CD8-positive, alpha-beta memory T cell (primary cell): ENCODE measurements at places on chromosomes 1 and 21.

GRCh38 chr1:207031632-207032264, 808 bp downstream of the C1orf116 start:
- no peak overlapping the region for H3K4me3 ChIP-seq
- no peak overlapping the region for H3K27ac ChIP-seq
- no peak for DNase-seq
- H3K27me3 ChIP-seq, result no peaks in the 10 kb centered on the region

GRCh38 chr1:227949954-227950734, 2.4 kb upstream of the WNT9A start:
- peaks cover 11% of the 10 kb centered on the region for H3K27me3 ChIP-seq
- no peaks in the 10 kb centered on the region for H3K36me3 ChIP-seq
- no peak overlapping the region for H3K4me3 ChIP-seq
- no peak overlapping the region for H3K27ac ChIP-seq

- no peaks in the 10 kb centered on the region for H3K36me3 ChIP-seq
- no peak within 1 kb of the TSS for H3K27ac ChIP-seq
Observed at GRCh38 chr1:152757747-152758146, at the start of gene KPRP. Gene KPRP, plus strand, starts transcription at chr1:152758025. Its CDS starts 1,564 bp downstream, at chr1:152759589.

DNA sequence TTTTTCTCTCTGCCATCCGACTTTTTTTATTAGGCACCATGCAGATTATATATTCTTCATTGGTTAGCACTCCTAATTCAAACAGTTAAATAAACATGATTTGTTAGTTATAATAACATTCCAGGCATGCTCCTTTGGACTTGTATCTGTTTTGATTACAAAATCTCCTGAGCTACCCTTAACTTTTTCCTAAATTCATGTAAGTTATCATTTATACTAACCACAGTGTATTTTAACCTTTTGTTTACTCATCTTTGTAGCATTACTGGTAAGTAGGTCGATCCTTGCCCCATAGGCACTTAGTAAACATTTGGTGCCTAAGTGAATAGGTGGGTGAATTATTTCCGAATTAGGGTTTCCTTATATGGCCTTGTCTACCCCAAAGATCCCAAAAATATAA, 43.8 kb downstream of the MIER1 start:
- no peak for DNase-seq
- no peak overlapping the region for H3K4me3 ChIP-seq
- no peak overlapping the region for H3K27ac ChIP-seq
- H3K4me1 ChIP-seq, result no peaks in the 10 kb centered on the region
- peaks cover 21% of the 10 kb centered on the region for H3K36me3 ChIP-seq

GRCh38 chr1:6819246-6820040, 34.2 kb downstream of the CAMTA1 start:
- peaks cover 6% of the 10 kb centered on the region for H3K4me1 ChIP-seq
- no peak overlapping the region for H3K27ac ChIP-seq
- H3K27me3 ChIP-seq, result no peaks in the 10 kb centered on the region
- no peak for DNase-seq
- H3K4me3 ChIP-seq, result no peak overlapping the region

- no peak overlapping the region for H3K4me3 ChIP-seq
- no peaks in the 10 kb centered on the region for H3K27me3 ChIP-seq
- no peaks in the 10 kb centered on the region for H3K36me3 ChIP-seq
- H3K4me1 ChIP-seq, result no peaks in the 10 kb centered on the region
- no peak for DNase-seq
- no peak overlapping the region for H3K27ac ChIP-seq
Observed at GRCh38 chr1:218765753-218766152, 407.9 kb upstream of the LYPLAL1 start.

DNA sequence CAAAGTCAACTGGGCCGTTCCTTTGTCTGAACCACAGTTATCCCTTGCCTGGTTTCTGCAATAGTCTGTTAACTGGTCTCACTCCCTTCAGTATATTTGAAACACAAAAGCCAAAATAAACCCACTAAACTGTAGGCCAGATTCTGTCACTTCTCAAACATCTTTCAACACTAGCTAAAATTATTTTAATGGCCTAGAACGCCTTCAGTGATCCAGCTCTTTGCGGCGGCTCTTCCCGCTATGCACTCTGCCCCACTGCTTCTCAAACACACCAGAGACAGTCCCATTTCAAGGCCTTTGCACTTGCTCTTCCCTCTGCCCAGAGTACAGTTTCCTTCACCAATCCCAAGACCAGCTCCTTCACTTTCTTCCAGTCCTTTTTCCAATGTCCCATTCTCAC, 9.2 kb downstream of the SAMSN1 start:
- H3K27me3 ChIP-seq, result no peaks in the 10 kb centered on the region
- no peak overlapping the region for H3K4me3 ChIP-seq
- no peak overlapping the region for H3K27ac ChIP-seq
- no peaks in the 10 kb centered on the region for H3K36me3 ChIP-seq

DNA sequence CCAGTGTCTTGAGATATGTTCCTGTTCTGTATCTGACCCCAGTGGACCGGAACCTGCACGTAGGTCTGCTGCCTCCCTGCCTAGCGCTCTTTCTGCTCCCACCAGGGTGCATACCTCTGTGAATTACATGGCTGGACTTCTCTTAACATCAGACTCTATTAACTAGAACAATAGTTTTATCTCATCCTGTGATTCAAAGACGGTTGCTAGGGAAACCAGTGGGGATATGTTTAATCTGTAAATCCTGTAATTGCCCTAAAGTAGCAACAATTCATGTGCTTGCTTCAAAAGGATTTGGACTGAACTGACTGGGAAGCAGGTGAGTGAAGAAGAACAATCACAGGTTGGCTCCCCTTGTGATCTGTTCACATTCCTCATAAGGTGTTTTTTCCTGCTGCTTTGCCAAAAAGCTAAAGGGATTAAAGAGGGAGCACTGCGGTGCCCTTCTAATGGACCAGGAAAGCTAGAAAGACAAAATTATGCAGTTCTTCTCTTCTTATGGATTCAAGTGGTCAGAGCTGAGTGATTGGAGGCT, 52.7 kb upstream of the DIRAS3 start:
- no peaks in the 10 kb centered on the region for H3K4me1 ChIP-seq
- no peak overlapping the region for H3K27ac ChIP-seq
- H3K36me3 ChIP-seq, result no peaks in the 10 kb centered on the region
- H3K4me3 ChIP-seq, result no peak overlapping the region

DNA sequence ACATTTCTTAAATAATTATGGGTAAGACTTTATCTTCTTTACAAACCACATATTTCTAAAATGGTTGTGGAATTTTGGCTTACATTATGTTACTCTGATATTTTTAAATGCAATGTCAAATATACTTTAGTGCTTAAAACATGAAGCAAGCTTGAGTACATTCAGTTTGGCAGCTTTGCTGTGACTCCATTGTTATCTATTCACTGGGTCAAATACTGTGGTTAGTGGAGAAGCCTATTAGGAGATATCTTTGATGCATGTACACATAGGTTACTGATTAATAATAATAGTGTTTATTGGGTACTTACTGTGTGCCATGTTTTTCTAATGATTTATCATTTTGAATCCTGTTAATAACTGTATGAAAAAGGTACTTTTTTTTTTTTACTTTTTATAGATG, 520.4 kb upstream of the B3GALT2 start:
- H3K27me3 ChIP-seq, result no peaks in the 10 kb centered on the region
- no peaks in the 10 kb centered on the region for H3K4me1 ChIP-seq
- no peak overlapping the region for H3K27ac ChIP-seq
- no peak for DNase-seq

- no peak for DNase-seq
- no peak overlapping the region for H3K4me3 ChIP-seq
- no peaks in the 10 kb centered on the region for H3K4me1 ChIP-seq
- no peak overlapping the region for H3K27ac ChIP-seq
- no peaks in the 10 kb centered on the region for H3K36me3 ChIP-seq
Observed at GRCh38 chr1:239816081-239816782, 275.5 kb upstream of the FMN2 start.

GRCh38 chr1:236868625-236869467, 73.8 kb downstream of the MTR start:
- H3K27ac ChIP-seq, result no peak overlapping the region
- no peaks in the 10 kb centered on the region for H3K4me1 ChIP-seq
- no peaks in the 10 kb centered on the region for H3K27me3 ChIP-seq
- peaks cover 41% of the 10 kb centered on the region for H3K36me3 ChIP-seq
- H3K4me3 ChIP-seq, result no peak overlapping the region
- peak; percentile 45 for DNase-seq

DNA sequence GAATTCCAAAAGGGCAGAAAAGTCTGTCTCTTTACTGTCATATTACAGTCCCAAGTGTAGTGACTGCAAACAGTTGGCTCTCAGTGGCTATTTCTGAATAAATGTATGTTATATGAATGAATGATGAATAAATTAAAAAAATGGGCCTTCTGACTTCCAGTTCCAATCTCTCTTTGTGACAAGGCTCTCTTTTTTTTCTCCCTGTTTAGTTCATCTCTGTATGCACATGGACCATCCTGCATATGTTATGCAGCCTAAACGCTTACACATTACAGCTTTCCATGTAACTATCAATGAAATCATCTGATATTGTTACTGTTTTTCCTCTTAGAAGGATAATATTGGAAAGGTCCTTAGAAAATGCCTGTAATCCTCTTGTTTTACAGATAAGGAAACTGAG, 363.0 kb downstream of the NUF2 start:
- no peaks in the 10 kb centered on the region for H3K36me3 ChIP-seq
- DNase-seq, result no peak
- no peak overlapping the region for H3K27ac ChIP-seq
- no peaks in the 10 kb centered on the region for H3K4me1 ChIP-seq

DNA sequence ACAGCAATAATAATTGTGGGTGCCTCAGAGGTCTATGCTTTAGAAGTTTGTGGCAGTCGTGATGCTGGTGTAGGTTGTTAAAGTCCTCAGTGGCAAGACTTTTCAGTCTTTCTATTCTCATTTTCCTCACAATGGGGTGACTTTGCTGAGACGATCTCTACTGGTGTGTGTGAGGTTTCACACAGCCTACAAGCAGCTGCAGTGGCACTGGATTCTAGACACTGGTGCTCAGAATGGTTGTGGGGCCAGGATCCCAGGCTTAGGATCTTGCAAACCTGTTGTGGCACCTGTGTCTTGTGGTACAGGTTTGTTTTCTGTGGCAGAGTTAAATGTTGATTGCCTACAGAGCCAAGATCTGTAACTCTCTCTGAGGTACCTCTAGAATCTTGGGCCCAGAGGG, 581.2 kb downstream of the PTPRC start:
- no peak overlapping the region for H3K4me3 ChIP-seq
- H3K27ac ChIP-seq, result no peak overlapping the region
- H3K4me1 ChIP-seq, result no peaks in the 10 kb centered on the region
- no peak for DNase-seq
- H3K27me3 ChIP-seq, result no peaks in the 10 kb centered on the region

- H3K4me1 ChIP-seq, result no peaks in the 10 kb centered on the region
- no peak overlapping the region for H3K27ac ChIP-seq
- no peaks in the 10 kb centered on the region for H3K36me3 ChIP-seq
- no peak for DNase-seq
- H3K27me3 ChIP-seq, result no peaks in the 10 kb centered on the region
Observed at GRCh38 chr21:32515874-32516273, 69.4 kb downstream of the TCP10L start.

- H3K27ac ChIP-seq, result no peak overlapping the region
- no peaks in the 10 kb centered on the region for H3K36me3 ChIP-seq
- H3K4me3 ChIP-seq, result no peak overlapping the region
- H3K27me3 ChIP-seq, result no peaks in the 10 kb centered on the region
- H3K4me1 ChIP-seq, result no peaks in the 10 kb centered on the region
- no peak for DNase-seq
Observed at GRCh38 chr1:248155927-248156326, 11.0 kb downstream of the OR2M5 start.

DNA sequence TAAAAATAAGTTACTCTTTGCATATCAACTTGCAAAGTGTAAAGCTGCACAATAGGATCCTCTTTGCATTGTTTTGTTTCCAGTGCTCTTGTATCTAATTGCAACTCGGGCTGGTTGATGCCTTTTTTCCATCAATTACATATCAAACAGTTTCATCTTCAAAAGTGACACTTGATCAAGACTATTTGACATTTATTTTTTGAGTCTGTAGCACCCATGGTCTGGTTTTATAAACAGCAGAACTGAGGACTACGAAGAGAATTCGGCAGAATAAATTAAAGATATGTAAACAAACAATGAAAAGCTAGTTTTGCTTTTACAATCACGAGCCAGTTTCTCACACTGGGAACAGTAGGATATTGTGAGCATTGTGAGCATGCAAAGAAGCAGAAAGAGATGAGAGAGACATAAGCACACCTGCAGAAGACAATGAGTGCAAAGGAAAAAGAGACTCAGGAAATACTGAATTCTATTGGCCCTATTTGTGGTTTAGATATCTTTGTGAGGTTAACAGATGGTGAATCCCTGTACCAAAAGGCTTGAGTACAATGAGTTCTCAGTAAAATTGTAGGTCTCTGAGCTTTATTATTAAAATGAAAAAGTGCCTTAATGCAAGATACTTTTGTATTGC, 45.4 kb downstream of the RPL5 start:
- H3K27me3 ChIP-seq, result no peaks in the 10 kb centered on the region
- peaks cover 22% of the 10 kb centered on the region for H3K4me1 ChIP-seq
- H3K27ac ChIP-seq, result no peak overlapping the region
- DNase-seq, result no peak
- H3K36me3 ChIP-seq, result no peaks in the 10 kb centered on the region

- no peaks in the 10 kb centered on the region for H3K4me1 ChIP-seq
- no peaks in the 10 kb centered on the region for H3K36me3 ChIP-seq
- H3K27ac ChIP-seq, result no peak overlapping the region
- H3K27me3 ChIP-seq, result no peaks in the 10 kb centered on the region
- no peak overlapping the region for H3K4me3 ChIP-seq
Observed at GRCh38 chr1:228020686-228021354, 14.0 kb downstream of the WNT3A start.

DNA sequence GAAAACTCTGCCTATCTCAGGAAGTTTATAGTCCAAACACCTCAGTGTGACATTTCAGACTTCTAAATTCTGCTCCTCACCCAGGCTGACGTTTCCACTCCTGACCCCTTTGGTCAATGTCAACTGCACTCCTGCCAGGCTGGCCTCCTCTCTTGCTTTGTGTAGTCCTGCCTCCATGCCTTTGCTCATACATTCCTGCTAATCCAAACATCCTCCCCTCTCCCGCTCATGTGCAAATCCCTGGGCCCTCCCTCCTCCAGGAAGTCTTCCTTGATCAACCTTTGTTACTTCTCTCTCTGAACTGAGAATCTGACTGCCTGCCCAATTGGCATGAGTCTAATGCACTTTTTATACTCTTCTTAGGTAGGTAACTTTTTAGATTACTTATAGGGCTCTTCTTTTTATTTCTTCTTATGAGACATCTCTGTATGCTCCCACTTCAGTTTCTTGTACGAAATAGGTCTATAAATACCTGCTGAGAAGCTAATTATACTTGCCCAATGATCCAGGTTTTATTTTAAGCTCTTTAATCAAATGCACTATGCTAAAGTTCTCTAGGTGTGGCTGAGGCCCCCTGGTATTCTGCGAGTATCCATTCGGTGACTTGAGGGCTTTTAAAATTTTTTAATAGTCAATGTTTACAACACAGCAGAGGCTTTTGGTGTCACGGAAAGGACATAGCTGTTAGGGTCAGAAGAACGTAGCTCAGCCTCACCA, 128.1 kb downstream of the PLXNA2 start:
- H3K4me1 ChIP-seq, result no peaks in the 10 kb centered on the region
- no peak overlapping the region for H3K4me3 ChIP-seq
- H3K27me3 ChIP-seq, result no peaks in the 10 kb centered on the region
- DNase-seq, result no peak
- no peak overlapping the region for H3K27ac ChIP-seq
- no peaks in the 10 kb centered on the region for H3K36me3 ChIP-seq
